ENCODE measurements at places on chromosomes 4 and X. TPM values are rescaled to one million over a fixed set of nuclear protein-coding genes. Genes with fewer than 3 reads are reported as not detected.

ACE2 gene
- not detected for total RNA-seq

LPAR4 gene
- total RNA-seq, result not detected

DNA sequence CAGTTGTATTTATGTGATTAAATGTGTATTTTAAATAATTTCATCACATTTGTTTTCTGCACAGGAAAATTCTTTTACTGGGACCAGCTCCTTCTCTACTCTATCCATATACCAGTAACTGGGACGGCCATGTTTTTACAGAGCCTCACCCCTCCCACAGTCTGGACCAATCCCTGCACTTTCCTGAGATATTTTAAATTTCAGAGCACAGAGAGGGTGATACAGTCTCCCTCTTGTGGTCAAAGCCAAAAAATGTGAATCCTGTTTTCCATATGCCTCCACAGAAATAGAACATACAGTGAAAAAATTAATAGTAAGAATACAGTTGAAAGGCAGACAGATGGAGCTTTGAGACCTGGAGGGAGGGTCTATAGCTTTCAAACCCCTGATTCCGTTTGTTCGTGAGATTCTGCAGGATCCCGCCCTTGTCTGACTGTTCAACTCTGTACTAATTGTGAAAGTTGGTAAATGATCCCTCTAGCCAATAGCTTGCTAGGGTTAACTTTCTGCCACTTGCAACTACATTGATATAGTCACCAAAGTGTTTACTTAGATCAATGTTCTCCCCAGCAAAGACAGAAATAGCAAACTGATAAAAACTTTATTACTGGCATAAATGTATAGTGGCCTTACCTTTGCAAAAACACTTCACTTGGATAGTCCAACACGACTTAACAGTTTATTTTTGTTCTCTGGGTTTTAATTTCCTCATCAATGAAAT, 172.2 kb downstream of the PPARGC1A start:
- no peak overlapping the region for H3K4me3 ChIP-seq
- no peak for DNase-seq
- no peak overlapping the region for H3K27ac ChIP-seq
- no peaks in the 10 kb centered on the region for H3K4me1 ChIP-seq
- no peaks in the 10 kb centered on the region for H3K36me3 ChIP-seq

DNA sequence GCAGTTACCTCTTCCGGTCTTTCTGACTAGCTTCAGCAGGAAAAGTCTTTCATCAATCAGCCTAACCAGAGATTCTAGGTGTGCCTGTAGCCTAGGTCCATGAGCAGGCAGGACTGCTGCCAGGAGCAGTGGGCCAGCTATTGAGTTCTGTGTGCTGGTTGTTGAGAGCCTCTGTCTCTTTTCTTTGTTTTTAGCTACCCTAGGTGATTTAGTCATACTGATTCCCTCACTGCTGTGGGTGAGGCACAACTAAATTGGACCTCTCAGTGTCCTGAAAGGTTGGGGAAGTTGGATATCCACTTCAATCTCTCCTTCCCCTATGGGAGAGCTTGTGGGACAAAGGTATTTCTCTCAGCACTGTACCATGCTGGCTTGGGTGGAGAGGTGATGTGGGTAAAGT, 354.9 kb downstream of the GPAT3 start:
- H3K27ac ChIP-seq, result no peak overlapping the region
- no peaks in the 10 kb centered on the region for H3K4me1 ChIP-seq
- no peaks in the 10 kb centered on the region for H3K36me3 ChIP-seq
- H3K4me3 ChIP-seq, result no peak overlapping the region
- H3K27me3 ChIP-seq, result no peaks in the 10 kb centered on the region

GRCh38 chr4:16993956-16994840, 95.8 kb upstream of the LDB2 start:
- no peak overlapping the region for H3K4me3 ChIP-seq
- H3K36me3 ChIP-seq, result no peaks in the 10 kb centered on the region
- peaks cover 9% of the 10 kb centered on the region for H3K4me1 ChIP-seq
- no peaks in the 10 kb centered on the region for H3K27me3 ChIP-seq

DNA sequence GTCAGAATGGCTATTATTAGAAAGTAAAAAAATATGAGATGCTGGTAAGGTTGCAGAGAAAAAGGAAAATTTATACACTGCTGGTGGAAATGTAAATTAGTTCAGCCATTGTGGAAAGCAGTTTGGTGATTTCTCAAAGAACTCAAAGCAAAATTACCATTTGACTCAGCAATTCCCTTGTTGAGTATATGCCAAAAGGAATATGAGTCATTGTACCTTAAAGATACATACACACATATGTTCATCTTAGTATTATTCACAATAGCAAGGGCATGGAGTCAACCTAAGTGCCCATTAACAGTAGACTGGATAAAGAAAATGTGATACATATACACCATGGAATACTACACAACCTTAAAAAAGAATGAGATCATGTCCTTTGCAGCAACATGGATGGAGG, 148.2 kb downstream of the COMMD8 start:
- no peaks in the 10 kb centered on the region for H3K4me1 ChIP-seq
- no peak overlapping the region for H3K4me3 ChIP-seq
- no peak for DNase-seq
- H3K36me3 ChIP-seq, result no peaks in the 10 kb centered on the region

DNA sequence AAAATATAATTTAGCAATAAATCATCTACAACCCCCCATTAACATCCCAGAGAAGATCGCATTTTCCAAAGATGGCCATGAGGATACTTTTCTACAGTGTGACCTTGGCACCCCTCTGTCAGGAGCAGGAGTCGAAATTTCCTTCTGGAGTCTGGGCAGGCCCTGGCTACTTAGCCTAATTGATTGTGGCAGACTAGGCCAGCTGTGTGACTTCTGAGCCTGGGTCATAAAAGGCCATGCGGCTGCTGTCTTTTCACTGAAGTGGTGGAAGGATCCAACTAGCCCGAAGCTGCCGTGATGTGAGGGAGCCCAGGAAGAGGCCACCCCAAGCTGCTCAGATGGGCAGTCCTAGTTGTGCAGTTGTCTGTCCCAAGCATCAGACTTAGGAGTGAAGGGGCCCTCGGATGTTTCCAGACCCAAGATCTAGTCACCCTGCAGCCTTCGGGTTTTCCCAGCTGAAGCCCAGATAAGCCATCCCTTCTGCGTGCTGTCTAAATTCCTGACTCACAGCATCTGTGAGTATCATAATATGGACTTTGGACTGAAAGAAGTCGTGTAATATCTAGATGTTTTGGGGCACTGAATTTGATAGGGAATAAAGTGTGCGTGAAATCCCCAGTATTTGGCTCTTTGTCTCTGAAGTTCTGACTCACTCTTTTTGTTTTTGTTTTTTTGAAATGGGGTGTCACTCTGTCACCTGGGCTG, 21.0 kb downstream of the PDK3 start:
- DNase-seq, result no peak
- peaks cover 16% of the 10 kb centered on the region for H3K4me1 ChIP-seq
- peak overlapping the region; percentile 43 for H3K27ac ChIP-seq
- H3K36me3 ChIP-seq, result no peaks in the 10 kb centered on the region
- no peak overlapping the region for H3K4me3 ChIP-seq

- no peak overlapping the region for H3K4me3 ChIP-seq
- no peaks in the 10 kb centered on the region for H3K27me3 ChIP-seq
- no peak for DNase-seq
- no peaks in the 10 kb centered on the region for H3K4me1 ChIP-seq
- H3K36me3 ChIP-seq, result no peaks in the 10 kb centered on the region
Measured at GRCh38 chrX:40445691-40446090, 135.1 kb upstream of the ATP6AP2 start.

DNA sequence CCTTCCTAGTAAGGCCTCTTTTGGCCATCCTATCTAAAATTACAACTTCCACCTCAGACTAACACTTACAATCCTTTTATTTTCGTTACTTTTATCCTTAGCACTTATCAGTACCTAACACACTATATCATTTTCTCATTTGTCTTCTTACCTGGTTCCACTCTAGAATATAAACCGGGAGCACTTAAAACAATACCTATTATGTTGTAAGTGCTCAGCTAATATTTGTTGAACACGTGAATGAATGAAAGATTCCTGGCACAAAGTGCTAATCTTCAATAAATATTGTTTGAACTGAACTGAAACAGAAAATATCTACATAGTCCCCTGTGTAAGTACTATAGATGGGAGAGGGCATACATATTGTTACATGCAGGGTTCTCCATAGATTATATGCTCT, 14.4 kb downstream of the MGARP start:
- no peaks in the 10 kb centered on the region for H3K27me3 ChIP-seq
- no peak for DNase-seq
- no peaks in the 10 kb centered on the region for H3K36me3 ChIP-seq
- H3K4me3 ChIP-seq, result no peak overlapping the region
- H3K4me1 ChIP-seq, result peaks cover 4% of the 10 kb centered on the region
- no peak overlapping the region for H3K27ac ChIP-seq

GRCh38 chr4:141244419-141244818, 23.7 kb downstream of the ZNF330 start:
- no peak overlapping the region for H3K4me3 ChIP-seq
- H3K4me1 ChIP-seq, result no peaks in the 10 kb centered on the region
- no peak overlapping the region for H3K27ac ChIP-seq
- no peaks in the 10 kb centered on the region for H3K27me3 ChIP-seq
- no peak for DNase-seq

DNA sequence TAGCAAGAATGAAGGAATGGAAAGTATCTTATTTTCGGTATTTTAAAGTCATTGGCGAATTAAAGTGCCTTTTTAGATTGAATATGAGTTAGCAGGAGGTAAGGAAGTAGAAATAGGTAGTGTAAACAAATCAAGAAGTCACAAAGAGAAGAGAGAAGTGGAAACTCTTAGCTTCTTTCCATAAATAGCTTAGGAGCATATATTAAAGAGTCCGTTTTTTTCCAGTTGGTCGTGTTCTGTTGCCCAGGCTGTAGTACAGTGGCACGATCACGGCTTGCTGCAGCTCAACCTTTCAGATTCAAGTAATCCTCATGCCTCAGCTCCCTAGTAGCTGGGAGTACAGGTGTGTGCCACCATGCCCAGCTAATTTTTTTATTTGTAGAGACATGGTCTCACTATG, 56.4 kb downstream of the UBE2K start:
- no peak overlapping the region for H3K4me3 ChIP-seq
- H3K27me3 ChIP-seq, result no peaks in the 10 kb centered on the region
- H3K27ac ChIP-seq, result no peak overlapping the region

GRCh38 chrX:39481621-39482020, 616.1 kb downstream of the BCOR start:
- H3K4me3 ChIP-seq, result no peak overlapping the region
- no peak for DNase-seq
- no peaks in the 10 kb centered on the region for H3K27me3 ChIP-seq
- no peaks in the 10 kb centered on the region for H3K36me3 ChIP-seq
- no peaks in the 10 kb centered on the region for H3K4me1 ChIP-seq
- H3K27ac ChIP-seq, result no peak overlapping the region

- H3K4me1 ChIP-seq, result peaks cover 7% of the 10 kb centered on the region
- H3K27ac ChIP-seq, result no peak overlapping the region
- H3K36me3 ChIP-seq, result no peaks in the 10 kb centered on the region
- no peaks in the 10 kb centered on the region for H3K27me3 ChIP-seq
Measured at GRCh38 chr4:138938366-138938690, 77.3 kb upstream of the NOCT start.

GRCh38 chrX:9433596-9433995, 31.3 kb upstream of the TBL1X start:
- H3K27ac ChIP-seq, result no peak overlapping the region
- no peaks in the 10 kb centered on the region for H3K36me3 ChIP-seq
- no peaks in the 10 kb centered on the region for H3K27me3 ChIP-seq
- no peak for DNase-seq
- no peak overlapping the region for H3K4me3 ChIP-seq
- no peaks in the 10 kb centered on the region for H3K4me1 ChIP-seq

- no peaks in the 10 kb centered on the region for H3K4me1 ChIP-seq
- peak overlapping the region; percentile 84 for H3K4me3 ChIP-seq
- H3K27ac ChIP-seq, result peak overlapping the region; percentile 87
- H3K36me3 ChIP-seq, result no peaks in the 10 kb centered on the region
Measured at GRCh38 chrX:136766785-136767103, 14.0 kb downstream of the ARHGEF6 start.
